ENCODE measurements at places on chromosomes 13 and 19. TPM values are rescaled to one million over a fixed set of nuclear protein-coding genes. Genes with fewer than 3 reads are reported as not detected.

Gene GIPC3
- 0.07 TPM for total RNA-seq

Gene ZSCAN1
- not detected for total RNA-seq

Gene CLEC17A
- total RNA-seq: 0.13 TPM

Gene CCDC169
- total RNA-seq: 1.6 TPM

Gene ZNF880
- 34.0 TPM for total RNA-seq

Gene DCLK1
- total RNA-seq: 1.7 TPM

Gene ZNF773
- 13.7 TPM for total RNA-seq

Gene LHFPL6
- total RNA-seq: 121 TPM

Gene SYNE4
- total RNA-seq: 0.20 TPM

Gene FGF22
- not detected for total RNA-seq

Gene FLT3LG
- 3.5 TPM for total RNA-seq

Gene ZNF534
- total RNA-seq: 0.07 TPM

Gene EDNRB
- total RNA-seq: 0.17 TPM
